Left renal cortex interstitium (tissue), 4 donors: ENCODE measurements at places on chromosomes 1 and 21. TPM values are rescaled to one million over a fixed set of nuclear protein-coding genes. Genes with fewer than 3 reads are reported as not detected.

GRCh38 chr21:38712071-38712470, 93.7 kb upstream of the ETS2 start:
- no peak for DNase-seq

DNA sequence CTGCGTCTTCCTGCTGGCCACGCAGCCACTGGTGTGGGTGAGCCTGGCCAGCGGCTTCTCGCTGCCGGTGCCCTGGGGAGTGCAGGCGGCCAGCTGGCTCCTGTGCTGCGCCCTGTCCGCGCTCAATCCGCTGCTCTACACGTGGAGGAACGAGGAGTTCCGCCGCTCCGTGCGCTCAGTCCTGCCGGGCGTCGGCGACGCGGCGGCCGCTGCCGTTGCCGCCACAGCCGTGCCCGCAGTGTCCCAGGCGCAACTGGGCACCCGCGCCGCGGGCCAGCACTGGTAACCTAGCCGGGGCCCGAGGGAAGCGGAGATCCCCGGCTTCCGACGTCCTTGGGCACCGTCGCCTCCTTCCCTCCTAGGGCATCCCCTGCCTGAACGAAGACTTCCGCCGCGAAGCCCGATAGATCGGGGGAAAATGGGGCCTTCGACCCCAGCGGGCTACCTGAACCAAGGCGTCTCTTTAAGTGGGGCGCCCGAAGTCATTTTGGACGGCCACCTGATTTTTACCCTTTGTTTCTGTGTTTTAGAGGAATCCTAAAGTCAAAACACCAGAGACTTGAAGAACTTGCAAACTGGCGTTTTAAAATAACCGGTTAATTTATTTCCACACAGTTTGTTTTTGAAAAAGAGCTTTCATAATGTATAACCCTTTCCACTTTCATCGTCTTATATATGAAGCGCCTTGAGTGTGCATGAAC, 2.0 kb downstream of the GPR88 start:
- no peak for DNase-seq

Gene KCNT2
- 9.4 TPM for polyA plus RNA-seq

Gene NUAK2
- polyA plus RNA-seq = 11.2 TPM
